ENCODE measurements at places on chromosomes 12 and 14. TPM values are rescaled to one million over a fixed set of nuclear protein-coding genes. Genes with fewer than 3 reads are reported as not detected.
A peak's percentile ranks its signal among the peaks of the same experiment; 100 is the strongest.

- H3K27ac ChIP-seq: no peak overlapping the region
- no peaks in the 10 kb centered on the region for H3K27me3 ChIP-seq
- peak; percentile 76 for DNase-seq
- H3K36me3 ChIP-seq: no peaks in the 10 kb centered on the region
- no peaks in the 10 kb centered on the region for H3K4me1 ChIP-seq
Measured at GRCh38 chr14:32588448-32589320, 259.6 kb downstream of the AKAP6 start.

The DENR gene
- total RNA-seq: 53.4 TPM

The FGF23 gene
- total RNA-seq: not detected

GRCh38 chr12:104738776-104739642 is 219.1 kb downstream of the SLC41A2 start:
- H3K27ac ChIP-seq: no peak overlapping the region
- no peak for DNase-seq
- no peaks in the 10 kb centered on the region for H3K27me3 ChIP-seq

DNA sequence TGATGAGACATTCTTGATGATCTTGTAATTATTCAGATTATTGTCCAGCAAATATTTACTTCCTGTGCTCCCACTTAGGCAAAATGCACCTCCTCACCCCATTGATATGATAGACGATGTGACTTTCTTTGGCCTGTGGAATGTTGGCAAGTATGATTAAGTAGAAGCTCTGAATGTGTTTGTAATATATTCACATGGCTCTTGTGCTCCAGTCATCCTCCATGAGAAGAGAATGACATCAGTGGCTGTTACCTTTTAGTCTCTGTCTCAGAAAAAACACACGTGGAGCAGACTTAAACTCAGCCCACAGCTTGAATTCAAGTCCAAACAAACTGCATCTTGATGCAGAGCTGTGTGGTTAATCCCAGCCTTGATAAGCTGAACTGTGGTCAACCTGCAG is 984.3 kb upstream of the FBXO33 start:
- H3K27ac ChIP-seq: no peak overlapping the region
- no peak for DNase-seq
- H3K4me1 ChIP-seq: no peaks in the 10 kb centered on the region
- no peak overlapping the region for H3K4me3 ChIP-seq

The DBX2 gene
- not detected for total RNA-seq

DNA sequence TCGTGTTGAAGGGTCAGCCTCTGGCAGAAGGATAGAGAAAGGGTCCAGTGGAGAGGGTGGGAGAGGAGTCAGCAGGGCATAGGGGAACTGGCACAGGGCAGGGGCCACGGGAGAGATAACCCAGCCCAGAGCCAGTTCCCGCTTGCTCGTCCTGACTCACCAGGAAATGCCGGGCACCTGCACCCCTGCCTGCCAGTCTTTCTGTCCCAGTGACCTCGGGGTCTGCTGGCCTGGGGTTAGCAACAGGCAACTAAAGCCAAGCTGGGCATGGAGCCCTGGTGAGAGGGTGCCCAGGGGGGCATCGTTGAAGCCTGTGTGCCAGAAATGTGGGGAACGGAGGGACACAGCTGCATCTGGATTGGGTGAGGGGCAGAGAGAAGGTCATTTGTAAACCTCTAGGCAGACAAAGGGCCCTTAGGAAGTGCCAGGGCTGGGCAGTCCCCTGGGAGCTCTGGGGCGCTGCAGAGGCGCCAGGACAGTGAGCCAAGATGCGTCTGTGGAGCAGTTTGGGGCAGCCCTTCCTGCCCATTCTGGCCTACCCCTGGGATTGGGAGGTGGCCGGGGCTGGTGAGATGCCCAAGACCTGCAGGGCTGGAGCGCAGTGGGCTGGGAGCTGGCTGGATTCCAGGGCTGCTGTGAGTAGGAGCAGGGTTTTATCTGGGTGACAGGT is 5.5 kb downstream of the TNFAIP2 start:
- no peaks in the 10 kb centered on the region for H3K36me3 ChIP-seq
- no peaks in the 10 kb centered on the region for H3K27me3 ChIP-seq
- no peak overlapping the region for H3K4me3 ChIP-seq
- H3K4me1 ChIP-seq: no peaks in the 10 kb centered on the region
- no peak overlapping the region for H3K27ac ChIP-seq

Data from Karpas-422 (cell line).